Activated T-helper 2 cell treated with anti-CD3 and anti-CD28 coated beads, Interferon-gamma antibody, Interleukin-2, Interleukin-4, amounts not matched to agents 10 μg/mL and 5 μg/mL and 100 μg/mL, durations not matched to agents 14 hours and 24 hours and 36 hours (primary cell): ENCODE measurements at places on chromosomes 1 and 21. TPM values are rescaled to one million over a fixed set of nuclear protein-coding genes. Genes with fewer than 3 reads are reported as not detected.

The FOXE3 gene
- total RNA-seq, result not detected in 2 replicates

The AMIGO1 gene
- 0.66 and 0.92 TPM in 2 replicates for total RNA-seq

The UBXN10 gene
- total RNA-seq, result 0.32 and 0.39 TPM in 2 replicates

The DPM3 gene
- total RNA-seq, result 49.0 and 51.0 TPM in 2 replicates

DNA sequence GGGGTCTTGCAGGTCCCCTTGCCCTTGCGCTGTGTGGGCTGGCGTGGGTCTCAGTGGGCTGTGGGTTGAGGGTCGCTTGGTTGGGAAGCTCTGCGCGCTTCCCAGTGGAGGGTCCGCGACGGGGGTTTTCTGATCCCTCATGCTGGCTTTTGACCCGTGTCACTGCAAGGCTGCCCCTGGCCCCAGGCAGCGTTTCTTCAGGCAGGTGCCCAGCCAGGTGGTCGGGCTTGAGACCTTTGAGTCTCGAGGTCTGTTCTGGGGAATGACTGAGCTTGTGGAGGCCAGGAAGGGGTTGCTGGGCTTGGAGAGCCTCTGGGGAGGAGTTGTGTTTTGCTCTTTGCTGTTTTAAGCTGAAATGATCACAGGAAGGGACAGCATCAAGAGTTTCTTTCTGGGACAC is 5.3 kb downstream of the SKI start:
- no peaks in the 10 kb centered on the region for H3K27me3 ChIP-seq
- DNase-seq, result no peak
- no peak overlapping the region for H3K27ac ChIP-seq
- H3K36me3 ChIP-seq, result peaks cover 44% of the 10 kb centered on the region
- peaks cover 59% of the 10 kb centered on the region for H3K4me1 ChIP-seq

GRCh38 chr1:244496186-244496585 is 35.1 kb downstream of the CATSPERE start:
- H3K4me3 ChIP-seq, result no peak overlapping the region
- no peaks in the 10 kb centered on the region for H3K4me1 ChIP-seq
- H3K36me3 ChIP-seq, result no peaks in the 10 kb centered on the region
- H3K27me3 ChIP-seq, result no peaks in the 10 kb centered on the region

DNA sequence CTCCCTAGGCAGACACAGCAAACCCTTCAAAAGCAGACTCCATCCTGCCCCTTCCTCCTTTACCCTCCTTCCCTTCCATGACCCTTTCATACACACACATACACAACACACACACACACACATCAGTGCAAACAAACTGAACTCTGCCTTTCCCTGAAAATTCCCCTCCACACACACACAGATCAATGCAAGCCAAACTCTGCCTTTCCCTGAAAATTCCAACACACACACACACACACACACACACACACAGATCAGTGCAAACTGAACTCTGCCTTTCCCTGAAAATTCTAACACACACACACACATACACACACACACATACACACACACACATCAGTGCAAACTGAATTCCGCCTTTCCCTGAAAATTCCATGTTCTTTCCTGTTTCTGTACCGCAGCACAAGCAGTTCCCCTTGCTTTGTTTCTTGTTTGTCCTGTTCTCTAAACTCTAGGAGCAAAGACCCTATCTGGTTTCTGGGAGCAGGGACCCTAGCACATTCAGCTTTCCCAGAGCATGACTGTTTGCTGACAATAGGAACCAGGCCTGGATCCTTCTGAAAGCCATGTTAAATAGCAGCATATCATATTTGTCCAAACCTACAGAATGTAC is 91.0 kb downstream of the PTPN14 start:
- H3K4me3 ChIP-seq, result no peak overlapping the region
- H3K4me1 ChIP-seq, result peaks cover 52% of the 10 kb centered on the region
- peak overlapping the region; percentile 8 for H3K27ac ChIP-seq
- no peaks in the 10 kb centered on the region for H3K27me3 ChIP-seq

DNA sequence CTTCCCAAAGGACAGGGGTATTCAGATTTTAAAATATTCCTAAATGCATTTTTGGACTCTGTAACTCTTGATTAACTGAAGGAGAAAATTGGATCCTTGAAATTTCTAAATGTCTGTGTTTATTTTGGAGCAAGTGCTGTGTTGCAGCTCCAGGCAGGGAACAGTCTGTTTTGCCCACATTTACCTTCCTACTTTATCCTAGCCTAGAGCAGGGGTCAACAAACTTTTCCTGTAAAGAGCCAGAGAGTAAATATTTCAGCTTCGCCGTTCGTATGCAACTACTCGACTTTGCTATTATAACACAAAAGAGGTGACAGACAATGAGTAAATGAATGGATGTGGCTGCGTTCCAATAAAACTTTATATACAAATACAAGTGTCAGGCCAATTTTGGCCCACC is 402.2 kb downstream of the GPATCH2 start:
- H3K36me3 ChIP-seq, result no peaks in the 10 kb centered on the region
- DNase-seq, result no peak
- H3K4me1 ChIP-seq, result no peaks in the 10 kb centered on the region
- H3K4me3 ChIP-seq, result no peak overlapping the region

DNA sequence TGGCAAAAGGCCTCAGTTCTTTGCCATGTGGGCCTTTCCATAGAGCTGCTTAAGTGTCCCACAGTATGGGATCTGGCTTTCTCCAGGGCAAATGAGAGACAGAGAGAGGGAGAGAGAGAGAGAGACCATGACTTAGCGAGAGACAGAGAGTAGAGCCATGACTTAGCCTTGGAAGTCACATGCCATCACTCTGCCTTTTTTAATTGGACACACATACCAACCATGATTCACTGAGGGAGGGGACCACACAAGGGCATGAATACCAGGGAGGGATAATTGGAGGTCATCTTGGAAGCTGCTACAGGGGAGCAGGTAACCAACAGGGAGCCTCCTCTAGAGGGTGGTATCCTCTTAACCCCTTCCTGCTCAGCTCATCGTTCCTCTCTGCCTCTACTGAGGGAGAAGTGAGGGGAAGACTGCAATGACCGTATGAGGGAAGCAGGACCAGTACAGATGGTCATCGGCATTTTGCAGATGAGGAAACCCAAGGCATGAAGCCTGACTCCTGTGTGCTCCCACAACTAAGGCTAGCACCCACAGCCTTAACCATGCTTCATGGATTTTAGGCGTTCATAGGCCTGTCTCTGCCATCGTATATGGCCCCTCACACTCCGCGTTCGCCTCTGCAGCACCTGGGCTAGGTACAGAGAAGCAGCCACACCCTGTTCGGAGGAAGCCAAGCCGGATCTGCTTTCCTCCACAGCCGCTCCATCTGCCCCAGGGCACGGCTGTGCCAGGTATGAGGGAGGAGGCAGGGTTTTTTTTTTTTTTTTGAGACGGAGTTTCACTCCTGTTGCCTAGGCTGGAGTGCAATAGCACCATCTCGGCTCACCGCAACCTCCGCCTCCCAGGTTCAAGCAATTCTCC is 38.6 kb downstream of the MEF2D start:
- no peak overlapping the region for H3K4me3 ChIP-seq
- no peaks in the 10 kb centered on the region for H3K27me3 ChIP-seq
- H3K36me3 ChIP-seq, result peaks cover 20% of the 10 kb centered on the region
- peaks cover 5% of the 10 kb centered on the region for H3K4me1 ChIP-seq
- no peak overlapping the region for H3K27ac ChIP-seq

- H3K4me3 ChIP-seq, result peak within 1 kb of the TSS; percentile 91
- peak within 1 kb of the TSS; percentile 77 for H3K27ac ChIP-seq
- DNase-seq, result peak; percentile 61
- peaks cover 19% of the 10 kb centered on the region for H3K36me3 ChIP-seq
- H3K27me3 ChIP-seq, result peaks cover 25% of the 10 kb centered on the region
Observed at GRCh38 chr1:119711804-119712341, at the start of gene PHGDH. PHGDH (plus strand) TSS chr1:119711934; CDS start chr1:119712023, 89 bp downstream.

DNA sequence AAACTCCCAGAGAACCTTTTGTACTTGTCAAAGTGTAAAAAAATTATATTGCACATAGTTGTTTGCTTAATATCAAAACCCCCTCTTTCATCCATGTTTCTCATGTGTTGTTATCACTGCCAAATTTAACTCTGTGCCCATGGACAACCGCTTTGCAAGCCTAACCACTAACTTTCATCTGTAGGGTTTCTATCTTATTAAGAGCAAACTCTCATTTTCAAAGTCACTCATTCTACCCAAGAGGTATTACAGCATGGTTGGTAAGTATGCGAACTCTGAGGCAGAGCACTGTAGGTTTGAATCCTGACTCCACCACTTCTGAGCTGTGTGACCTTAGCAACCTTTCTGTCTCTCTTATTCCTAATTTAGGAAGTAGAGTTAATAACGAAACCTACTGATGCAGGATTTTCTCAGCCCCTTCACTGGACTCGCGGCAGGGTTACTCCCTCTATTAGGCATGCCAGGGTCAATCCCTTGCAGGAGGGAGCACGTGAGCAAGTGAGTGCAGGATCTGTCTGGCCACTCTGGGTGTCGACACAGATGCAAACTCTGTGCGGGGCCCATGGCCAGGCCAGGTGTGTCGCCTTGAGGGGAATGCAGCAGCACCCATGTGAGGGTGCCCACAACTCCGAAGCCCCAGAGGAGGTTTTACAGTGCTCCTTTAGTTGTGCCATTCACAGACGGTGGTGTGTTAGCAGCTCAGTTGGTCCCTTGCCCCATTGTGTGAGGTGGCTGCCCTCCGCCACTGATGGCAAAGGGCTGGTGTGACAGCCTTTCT is 361.5 kb upstream of the ADGRL2 start:
- H3K27me3 ChIP-seq, result no peaks in the 10 kb centered on the region
- no peak for DNase-seq
- no peak overlapping the region for H3K4me3 ChIP-seq
- H3K4me1 ChIP-seq, result no peaks in the 10 kb centered on the region

GRCh38 chr1:40844887-40845878 is 17.0 kb downstream of the CITED4 start:
- H3K4me3 ChIP-seq, result no peak overlapping the region
- peak overlapping the region; percentile 21 for H3K27ac ChIP-seq
- H3K36me3 ChIP-seq, result peaks cover 3% of the 10 kb centered on the region
